Esophagus mucosa (tissue), 1 donor: ENCODE measurements at places on chromosomes 2 and 18. TPM values are rescaled to one million over a fixed set of nuclear protein-coding genes. Genes with fewer than 3 reads are reported as not detected.

DNA sequence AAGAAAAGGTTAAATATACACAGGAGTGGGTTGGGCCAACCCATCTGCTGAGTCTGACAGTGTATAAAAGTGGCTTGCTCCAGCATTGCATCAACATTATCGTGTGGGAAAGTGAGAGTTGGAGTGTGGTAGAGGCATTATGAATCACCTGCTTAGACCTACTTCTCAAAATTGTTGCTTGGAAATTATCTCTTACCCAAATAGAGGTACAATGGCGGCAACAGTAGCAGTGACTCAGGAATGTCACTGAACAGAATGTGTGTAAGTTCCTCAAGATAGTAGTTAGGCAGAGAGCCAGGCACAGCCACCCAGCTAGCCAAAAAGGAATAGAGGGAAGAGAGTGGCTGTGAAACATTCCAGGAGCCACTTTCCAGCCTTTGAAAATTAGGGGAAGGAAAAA lies 616.0 kb downstream of the NUP35 start:
- ATAC-seq = no peak

DNA sequence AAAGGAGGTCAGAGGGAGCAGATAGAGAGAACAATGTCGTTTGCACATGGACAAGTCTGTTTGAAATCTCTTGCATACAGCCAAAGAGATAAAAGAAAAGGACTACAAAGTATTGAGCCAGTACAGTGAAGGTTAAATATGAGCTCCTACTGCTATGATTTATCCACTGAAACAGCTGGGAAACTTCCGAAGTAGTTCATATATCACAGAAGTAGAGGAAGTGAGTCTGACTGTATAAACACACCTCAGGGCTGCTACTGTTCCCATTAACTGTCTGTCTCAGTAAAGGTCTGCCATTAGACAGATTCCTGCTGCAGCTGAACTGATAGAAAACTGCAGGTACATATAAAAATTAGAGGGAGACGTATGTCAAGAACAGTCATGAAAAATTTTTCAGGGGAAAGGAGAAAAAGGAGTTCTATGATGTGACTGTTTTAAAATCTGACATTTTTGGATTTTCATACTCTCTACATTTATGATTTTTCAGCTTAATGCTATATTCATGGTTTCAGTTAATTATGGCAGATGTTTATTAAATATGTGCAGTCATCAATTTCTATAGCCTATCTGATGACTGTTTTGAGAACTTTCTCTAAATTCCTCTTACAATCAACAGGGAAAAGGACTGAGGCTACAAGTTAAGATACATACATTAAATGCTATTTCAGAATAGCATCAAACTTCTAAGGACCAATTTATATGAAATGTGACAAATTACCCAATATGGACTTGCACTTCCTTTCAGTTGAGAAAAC lies 364.7 kb downstream of the ERBB4 start:
- ATAC-seq = no peak

DNA sequence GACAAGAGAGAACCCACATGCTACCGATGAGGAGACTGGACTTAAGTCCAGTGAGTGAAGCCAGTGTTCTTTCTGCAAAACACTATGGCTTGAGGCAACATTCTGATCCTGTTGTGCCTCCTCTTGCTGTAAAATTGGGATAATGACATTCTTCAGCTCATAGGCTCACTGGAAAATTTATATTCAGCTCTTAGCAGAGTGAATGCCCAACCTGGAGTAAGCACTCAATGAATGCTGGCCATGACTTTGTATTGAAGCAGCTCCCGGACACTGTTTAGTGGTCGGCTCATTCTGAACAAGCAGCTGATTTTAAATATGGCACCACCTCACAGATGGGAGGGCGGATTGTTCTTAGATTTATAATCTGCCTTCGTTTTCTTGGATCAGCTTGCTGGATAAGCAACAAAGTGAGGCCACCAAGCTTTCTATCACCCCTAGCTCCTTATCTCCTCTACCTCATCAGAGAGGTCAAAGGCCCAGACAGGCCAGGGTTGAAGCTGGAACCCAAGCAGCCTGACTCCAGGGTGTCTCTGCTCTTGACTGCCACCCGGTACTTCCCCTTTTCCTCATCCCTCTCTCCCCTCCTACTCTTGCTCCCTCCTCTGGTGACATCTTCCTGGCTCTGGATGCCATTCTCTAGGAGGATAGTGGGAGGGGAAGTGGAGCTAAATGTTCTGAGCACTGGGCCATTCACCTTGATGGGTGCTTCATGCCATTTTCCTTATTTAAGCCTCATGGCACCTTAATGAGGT lies 11.5 kb downstream of the SLC9A4 start:
- ATAC-seq = no peak

DNA sequence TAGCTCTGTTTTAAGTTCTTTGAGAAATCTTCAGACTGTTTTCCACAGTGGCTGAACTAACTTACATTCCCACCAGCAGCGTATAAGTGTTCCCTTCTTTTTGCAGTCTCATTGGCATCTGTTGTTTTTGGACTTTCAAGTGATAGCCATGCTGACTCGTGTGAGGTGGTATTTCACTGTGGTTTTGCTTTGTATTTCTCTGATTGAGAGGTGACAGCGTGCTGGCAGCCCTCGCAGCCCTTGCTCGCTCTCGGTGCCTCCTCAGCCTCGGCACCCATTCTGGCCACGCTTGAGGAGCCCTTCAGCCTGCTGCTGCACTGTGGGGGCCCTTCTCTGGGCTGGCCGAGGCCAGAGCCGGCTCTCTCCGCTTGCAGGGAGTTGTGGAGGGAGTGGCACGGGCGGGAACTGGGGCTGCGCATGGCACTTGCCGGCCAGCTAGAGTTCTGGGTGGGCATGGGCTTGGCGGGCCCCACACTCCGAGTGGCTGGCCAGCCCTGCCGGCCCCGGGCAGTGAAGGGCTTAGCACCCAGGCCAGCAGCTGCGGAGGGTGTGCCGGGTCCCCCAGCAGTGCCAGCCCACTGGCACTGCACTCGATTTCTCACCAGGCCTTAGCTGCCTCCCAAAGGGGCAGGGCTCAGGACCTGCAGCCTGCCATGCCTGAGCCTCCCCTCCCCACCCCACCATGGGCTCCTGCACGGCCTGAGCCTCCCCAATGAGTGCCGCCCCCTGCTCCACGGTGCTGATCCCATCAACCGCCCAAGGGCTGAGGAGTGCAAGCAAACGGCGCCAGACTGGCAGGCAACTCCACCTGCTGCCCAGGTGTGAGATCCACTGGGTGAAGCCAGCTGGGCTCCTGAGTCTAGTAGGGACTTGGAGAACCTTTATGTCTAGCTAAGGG lies 151.8 kb downstream of the IRS1 start:
- ATAC-seq = no peak

DNA sequence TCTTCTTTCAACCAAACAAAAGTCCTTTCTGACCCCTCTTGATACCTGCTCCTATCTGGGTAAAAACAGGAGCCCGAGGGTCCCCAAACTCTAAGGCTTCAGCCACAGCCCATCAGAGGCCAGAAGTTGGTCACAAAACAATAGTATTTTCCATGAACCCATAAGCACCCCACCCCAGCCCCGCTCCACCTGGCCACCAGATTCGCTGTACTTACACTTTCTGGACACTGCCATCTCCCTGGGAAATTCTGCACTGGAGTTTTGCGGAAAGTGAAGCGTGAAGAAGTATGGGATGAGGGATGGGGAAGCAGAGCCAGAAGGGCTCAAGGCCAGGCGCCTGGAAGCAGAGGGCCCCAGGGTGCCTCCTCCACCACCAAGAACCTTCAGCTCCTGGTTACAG lies 5.2 kb upstream of the RUFY4 start:
- ATAC-seq = no peak

- ATAC-seq = no peak
Measured at GRCh38 chr2:191612496-191612895, 65.4 kb upstream of the NABP1 start.

DNA sequence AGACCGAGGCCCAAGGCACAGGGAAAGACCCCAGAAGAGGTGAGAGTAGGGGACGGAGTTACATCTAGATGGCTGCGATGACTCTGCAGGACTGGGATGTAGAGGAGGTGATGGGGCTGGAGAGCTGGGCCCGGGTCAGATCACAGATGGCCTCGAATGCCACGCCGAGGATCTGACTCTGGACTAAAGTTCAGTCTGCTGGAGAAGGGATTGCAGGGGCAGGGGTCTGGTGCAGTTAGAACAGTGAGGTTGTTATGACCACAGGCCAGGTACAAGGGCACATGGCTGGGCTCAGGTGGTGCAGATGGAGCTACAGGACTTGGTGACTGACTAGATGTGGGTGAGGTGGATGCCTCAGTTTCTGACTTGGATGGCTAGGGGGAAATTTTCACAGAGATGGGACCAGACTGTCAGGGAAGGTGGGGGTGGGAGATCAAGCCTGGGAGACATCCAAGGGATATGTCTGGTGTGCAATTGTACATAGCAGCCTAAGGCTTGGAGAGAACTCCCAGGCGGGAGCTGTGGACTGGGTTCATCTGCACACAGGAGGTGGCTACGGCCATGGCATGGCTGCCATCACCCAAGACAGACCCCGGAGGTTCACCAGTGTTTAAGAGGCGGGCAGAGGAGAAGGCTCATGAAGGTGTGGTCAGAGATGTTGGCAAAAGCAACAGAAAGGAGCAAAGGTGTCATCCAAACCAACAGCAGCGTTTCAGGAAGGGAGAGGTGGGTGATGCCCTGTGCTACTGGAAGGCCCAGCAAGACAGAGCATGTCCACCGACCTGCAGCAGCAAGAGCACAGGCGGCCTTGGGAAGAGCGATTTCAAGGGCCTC lies 66.9 kb downstream of the CIB4 start:
- ATAC-seq = no peak

GRCh38 chr2:47269316-47270232 lies 114.5 kb upstream of the STPG4 start:
- peak; percentile 84 for ATAC-seq

- ATAC-seq = no peak
Measured at GRCh38 chr2:230664128-230664527, 48.5 kb upstream of the CAB39 start.

Gene ABCA12
- total RNA-seq = 14.2 TPM

Gene TGFA
- total RNA-seq = 42.6 TPM

DNA sequence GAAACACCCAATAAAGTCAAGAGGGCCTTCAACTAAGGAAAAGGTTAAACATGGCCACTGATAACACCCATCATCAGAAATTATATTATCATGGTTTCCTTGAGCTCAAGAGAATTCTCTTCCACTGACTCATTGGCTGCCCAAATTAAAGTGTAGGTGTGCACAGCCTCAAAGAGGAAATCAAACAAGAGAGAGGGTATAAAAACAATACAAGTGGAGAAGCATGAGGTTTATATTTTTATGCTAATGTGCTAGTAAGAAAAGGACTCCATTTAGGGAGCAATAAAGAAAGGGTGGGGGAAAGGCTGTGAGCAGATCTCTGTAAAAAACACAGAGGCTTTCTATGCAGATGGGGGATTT lies 168.8 kb upstream of the VRK2 start:
- no peak for ATAC-seq

GRCh38 chr2:130729322-130730299 lies 741 bp downstream of the GPR148 start:
- ATAC-seq = no peak

DNA sequence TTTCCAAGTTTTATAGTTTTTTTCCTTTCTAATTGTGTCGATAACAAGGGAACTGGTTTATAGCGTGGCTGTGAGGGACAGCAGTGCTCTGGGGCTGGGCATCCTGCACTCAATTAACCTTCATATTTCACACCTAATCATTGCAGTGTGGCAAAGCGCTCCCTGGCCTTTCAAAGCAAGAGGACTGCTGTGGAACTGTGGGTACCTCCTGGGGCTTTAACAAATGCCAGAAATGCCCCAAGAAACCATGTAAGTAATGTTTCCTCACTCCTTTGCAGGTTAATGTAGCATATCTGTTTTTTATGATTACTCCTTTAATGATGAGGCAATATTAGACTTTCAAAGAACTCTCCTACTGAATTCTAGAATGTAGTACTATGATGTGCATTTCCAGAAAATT lies 259.0 kb upstream of the RASGRP3 start:
- no peak for ATAC-seq

GRCh38 chr18:75261430-75262223 lies 51.0 kb downstream of the TSHZ1 start:
- no peak for ATAC-seq

DNA sequence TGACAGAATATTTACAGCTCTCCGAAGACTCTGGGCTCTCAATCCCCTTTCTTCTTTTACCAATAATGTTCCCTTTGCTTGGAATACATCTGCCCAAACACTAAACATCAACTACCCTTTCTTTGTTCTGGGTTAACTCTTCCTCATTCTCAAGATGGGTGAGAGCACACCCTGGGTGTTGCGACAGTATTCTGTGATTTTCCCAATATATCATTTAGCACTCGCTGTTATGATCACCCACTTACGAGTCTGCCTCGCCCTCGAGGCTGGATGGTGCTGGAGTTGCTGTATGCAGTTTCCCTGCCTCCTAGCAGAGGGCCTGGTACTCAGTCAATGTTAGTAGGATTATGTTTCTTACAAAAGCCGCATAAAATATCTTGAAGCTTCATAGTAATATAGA lies 93.2 kb downstream of the SOCS6 start:
- peak; percentile 84 for ATAC-seq

GRCh38 chr18:76850112-76850511 lies 27.8 kb downstream of the ZNF236 start:
- no peak for ATAC-seq

Gene RGPD3
- 0.04 TPM for total RNA-seq

Gene EDAR
- total RNA-seq = 4.8 TPM

GRCh38 chr2:170862286-170862902 lies 45.7 kb downstream of the GAD1 start:
- no peak for ATAC-seq

Gene SERPINB11
- 7.1 TPM for total RNA-seq

Gene SDC1
- 477 TPM for total RNA-seq

DNA sequence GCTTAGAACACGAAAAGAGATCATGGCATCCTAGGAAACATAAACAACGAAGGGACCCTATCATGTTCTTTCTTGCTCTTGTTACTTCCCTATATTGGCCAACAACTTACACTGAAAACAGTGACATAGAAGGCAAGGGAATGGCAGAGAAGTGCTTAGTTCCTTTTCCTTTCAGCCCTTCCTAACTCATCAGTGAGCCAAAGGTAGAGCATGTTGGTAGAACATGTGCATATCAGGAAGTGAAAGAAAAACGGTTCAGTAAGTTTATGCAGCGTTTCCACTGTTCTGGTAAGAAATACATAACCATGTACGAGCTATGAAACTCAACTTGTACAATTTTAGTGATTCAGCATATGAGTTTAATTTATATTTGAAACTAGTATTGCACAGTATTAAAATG lies 21.7 kb downstream of the AKAIN1 start:
- no peak for ATAC-seq

DNA sequence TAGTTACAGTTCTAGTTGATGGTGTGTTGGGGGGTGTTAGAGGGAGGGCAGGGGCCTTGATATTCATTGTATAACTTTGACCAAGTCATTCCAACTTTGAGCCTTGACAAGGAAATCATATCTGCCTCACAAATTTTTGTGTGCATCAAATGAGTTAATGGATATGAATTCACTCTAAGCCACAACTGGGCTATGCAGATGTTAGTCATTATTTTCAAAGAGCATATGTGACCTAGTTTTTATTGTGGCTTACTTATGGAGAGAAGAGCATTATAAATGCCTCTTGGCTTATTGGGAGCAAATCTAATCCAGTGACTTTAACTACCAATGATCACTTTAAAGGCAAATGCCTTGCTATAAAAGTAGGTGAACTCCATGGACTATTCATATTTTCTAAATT lies 250.2 kb downstream of the LPIN1 start:
- no peak for ATAC-seq
